ENCODE measurements at places on chromosomes 2 and 18. TPM values are rescaled to one million over a fixed set of nuclear protein-coding genes. Genes with fewer than 3 reads are reported as not detected.

Gene COLEC11
- total RNA-seq: not detected

Gene TCF7L1
- total RNA-seq: 0.46 TPM

Gene TUBB8B
- not detected for total RNA-seq

Gene AGAP1
- total RNA-seq: 5.8 TPM

Gene CYS1
- 2.0 TPM for total RNA-seq

Gene C1GALT1C1L
- not detected for total RNA-seq

Gene DNER
- 84.8 TPM for total RNA-seq

Gene MEIS1
- 7.4 TPM for total RNA-seq

Gene FBXO48
- not detected for total RNA-seq

Gene MAP3K19
- not detected for total RNA-seq

Gene SP140L
- total RNA-seq: 3.8 TPM

Gene GREB1L
- 0.07 TPM for total RNA-seq

Gene COL3A1
- total RNA-seq: 106 TPM

Gene SERPINB7
- total RNA-seq: 0.99 TPM

Gene ATP6V1C2
- not detected for total RNA-seq

Gene CUL3
- 55.6 TPM for total RNA-seq

Gene B3GNT7
- 0.23 TPM for total RNA-seq

Gene SIGLEC15
- total RNA-seq: not detected

Gene ZCCHC2
- 3.3 TPM for total RNA-seq

Gene SFT2D3
- 8.7 TPM for total RNA-seq

Gene KIAA2012
- not detected for total RNA-seq

Gene TCF23
- total RNA-seq: not detected

Gene ZNF397
- total RNA-seq: 4.1 TPM

Gene ALKAL2
- total RNA-seq: not detected

Gene SH3BP4
- 34.2 TPM for total RNA-seq

Gene CCDC195
- not detected for total RNA-seq

Gene ST6GAL2
- total RNA-seq: not detected

Gene CEP192
- total RNA-seq: 11.7 TPM

Gene LYG2
- not detected for total RNA-seq

Gene STK25
- 432 TPM for total RNA-seq

Gene NR4A2
- total RNA-seq: not detected

Gene GKN2
- total RNA-seq: not detected

Gene CRYBA2
- total RNA-seq: not detected

Gene PDCL3
- 31.0 TPM for total RNA-seq

Gene C2orf69
- total RNA-seq: 4.6 TPM

Gene TPO
- total RNA-seq: not detected

Gene GPC1
- 95.4 TPM for total RNA-seq

Gene NDC80
- total RNA-seq: 67.2 TPM

Gene FRZB
- not detected for total RNA-seq

Gene CD207
- total RNA-seq: not detected

Data from MG63 (cell line).